ENCODE measurements at places on chromosomes 2 and 18. TPM values are rescaled to one million over a fixed set of nuclear protein-coding genes. Genes with fewer than 3 reads are reported as not detected.

Gene TUBB6
- total RNA-seq = 408 TPM

Gene ANKRD30B
- under 0.01 TPM for total RNA-seq

Gene SERPINB12
- not detected for total RNA-seq

Gene SCYGR4
- total RNA-seq = not detected

Gene B3GNT7
- 0.17 TPM for total RNA-seq

Gene LRRC30
- total RNA-seq = not detected

Gene CNGA3
- total RNA-seq = under 0.01 TPM

Gene COLEC12
- 60.6 TPM for total RNA-seq

Gene BCS1L
- total RNA-seq = 38.3 TPM

Gene KIAA2012
- total RNA-seq = under 0.01 TPM

Gene CDKL4
- total RNA-seq = 3.0 TPM

Gene SULT1C4
- total RNA-seq = 0.26 TPM

Gene IL1B
- 0.26 TPM for total RNA-seq

Gene SLC30A3
- under 0.01 TPM for total RNA-seq

Gene AKAIN1
- total RNA-seq = not detected

Gene PLEKHM3
- total RNA-seq = 17.2 TPM

Gene ANKRD62
- total RNA-seq = not detected

Gene SRD5A2
- not detected for total RNA-seq

Gene SMCHD1
- 96.6 TPM for total RNA-seq

Gene STPG4
- total RNA-seq = 0.33 TPM

Gene PLEKHH2
- 14.0 TPM for total RNA-seq

Gene TRPM8
- under 0.01 TPM for total RNA-seq

Gene FEV
- not detected for total RNA-seq

Gene HAAO
- 2.8 TPM for total RNA-seq

Gene NT5C1B
- not detected for total RNA-seq

Gene GULP1
- 71.7 TPM for total RNA-seq

Gene GPR75
- 1.8 TPM for total RNA-seq

Gene MYO1B
- 151 TPM for total RNA-seq

Data from fibroblast of lung (primary cell).